T-helper 9 cell (primary cell): ENCODE measurements at places on chromosomes 2 and 18.

DNA sequence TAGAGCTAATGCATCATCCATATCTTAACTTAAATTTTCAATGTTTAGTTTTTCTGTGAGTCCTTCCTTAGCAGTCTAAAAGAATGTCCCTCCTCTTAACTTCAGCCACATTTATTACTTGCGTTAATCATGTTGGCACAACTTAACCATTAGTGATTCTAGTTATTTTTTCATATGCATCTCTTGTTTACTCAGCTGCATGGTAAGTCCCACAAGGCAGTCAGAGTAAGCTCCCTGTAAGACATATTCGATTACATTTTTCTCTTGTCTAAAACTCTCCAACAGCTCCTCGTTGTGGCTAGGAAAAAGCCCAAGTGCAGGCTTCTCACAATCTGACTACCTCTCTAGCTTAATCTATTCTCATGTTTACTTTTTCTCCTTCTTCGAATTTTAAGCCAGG lies 2045.3 kb upstream of the PIK3C3 start:
- no peak for DNase-seq

- DNase-seq: no peak
These were observed 14.9 kb downstream of the FBLN7 start for GRCh38 chr2:112153179-112153490.

- no peak for DNase-seq
These were observed 22.1 kb upstream of the LONRF2 start for GRCh38 chr2:100344433-100344832.

DNA sequence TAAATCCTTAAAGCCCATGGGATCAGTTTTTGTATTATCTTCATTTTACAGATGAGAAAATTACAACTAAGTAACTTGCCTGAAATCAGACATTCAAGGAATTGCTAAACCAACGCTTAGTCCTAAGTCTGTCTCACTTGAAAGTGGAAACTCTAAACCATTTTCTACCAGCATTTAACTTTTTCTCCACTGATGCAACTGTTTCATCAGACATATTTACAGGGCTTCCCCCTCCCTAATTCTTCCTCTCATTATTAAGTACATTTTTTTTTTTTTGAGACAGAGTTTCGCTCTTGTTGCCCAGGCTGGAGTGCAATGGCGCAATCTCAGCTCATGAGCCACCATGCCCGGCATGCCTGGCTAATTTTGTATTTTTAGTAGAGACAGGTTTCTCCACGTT lies 88.6 kb downstream of the ACVR1C start:
- DNase-seq: no peak

DNA sequence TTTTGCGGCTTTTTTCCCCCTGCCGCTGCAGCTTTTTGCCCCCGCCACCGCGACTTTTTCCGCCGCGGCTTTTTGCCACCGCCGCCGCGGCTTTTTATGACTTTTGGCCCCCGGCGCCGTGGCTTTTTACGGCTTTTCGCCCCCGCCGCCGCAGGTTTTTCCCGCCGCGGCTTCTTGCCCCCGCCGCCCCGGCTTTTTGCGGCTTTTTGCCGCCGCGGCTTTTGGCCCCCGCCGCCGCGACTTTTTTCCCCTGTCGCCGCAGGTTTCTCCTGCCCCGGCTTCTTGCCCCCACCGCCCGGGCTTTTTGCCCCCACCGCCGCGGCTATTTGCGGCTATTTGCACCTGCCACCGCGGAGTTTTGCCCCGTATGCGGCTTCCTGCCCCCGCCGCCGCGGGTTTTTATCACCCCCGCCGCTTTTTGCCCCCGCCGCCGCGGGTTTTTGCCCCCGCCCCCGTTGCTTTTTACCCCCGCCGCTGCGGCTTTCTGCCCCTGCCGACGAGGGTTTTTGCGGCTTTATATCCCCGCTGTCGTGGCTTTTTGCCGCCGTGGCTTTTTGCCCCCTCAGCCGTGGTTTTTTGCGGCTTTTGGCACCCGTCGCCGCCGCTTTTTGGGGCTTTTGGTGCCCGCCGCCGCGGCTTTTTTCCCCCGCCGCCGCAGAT lies 2750.9 kb downstream of the RPIA start:
- no peak for DNase-seq

DNA sequence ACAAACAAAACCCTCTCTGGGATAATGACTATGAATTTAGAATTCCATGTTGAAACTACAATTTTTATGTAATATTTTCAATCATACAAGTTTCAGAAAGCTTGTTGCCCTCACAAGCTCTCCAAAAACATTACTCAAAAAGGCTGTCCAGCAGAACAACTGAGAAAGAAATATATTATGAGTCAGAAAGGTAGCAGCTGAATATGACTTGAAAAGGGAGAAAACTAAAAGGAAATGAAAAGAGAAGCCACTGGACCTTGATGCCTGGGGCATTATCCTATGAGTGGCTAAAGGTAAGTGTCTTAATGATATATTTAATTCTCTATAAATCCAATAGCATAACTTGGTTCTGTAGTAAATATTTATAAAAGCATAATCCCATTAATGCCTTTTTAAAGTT lies 61.8 kb downstream of the NXPH2 start:
- no peak for DNase-seq

GRCh38 chr18:43514747-43515146 lies 237.5 kb upstream of the SYT4 start:
- DNase-seq: no peak
